Thymus (tissue), 14 donors: ENCODE measurements at places on chromosomes 2 and 18. TPM values are rescaled to one million over a fixed set of nuclear protein-coding genes. Genes with fewer than 3 reads are reported as not detected.

- H3K27ac ChIP-seq: no peak overlapping the region
- DNase-seq: no peak
- no peak overlapping the region for H3K4me3 ChIP-seq
Observed at GRCh38 chr2:26630669-26631360, 10.4 kb downstream of the CIB4 start.

- H3K36me3 ChIP-seq: no peaks in the 10 kb centered on the region
- peak overlapping the region; percentile 24 for H3K4me3 ChIP-seq
- peaks cover 14% of the 10 kb centered on the region for H3K4me1 ChIP-seq
- no peak for DNase-seq
- H3K27ac ChIP-seq: no peak overlapping the region
- H3K27me3 ChIP-seq: no peaks in the 10 kb centered on the region
Observed at GRCh38 chr2:159798376-159798725, 343 bp upstream of the CD302 start.

DNA sequence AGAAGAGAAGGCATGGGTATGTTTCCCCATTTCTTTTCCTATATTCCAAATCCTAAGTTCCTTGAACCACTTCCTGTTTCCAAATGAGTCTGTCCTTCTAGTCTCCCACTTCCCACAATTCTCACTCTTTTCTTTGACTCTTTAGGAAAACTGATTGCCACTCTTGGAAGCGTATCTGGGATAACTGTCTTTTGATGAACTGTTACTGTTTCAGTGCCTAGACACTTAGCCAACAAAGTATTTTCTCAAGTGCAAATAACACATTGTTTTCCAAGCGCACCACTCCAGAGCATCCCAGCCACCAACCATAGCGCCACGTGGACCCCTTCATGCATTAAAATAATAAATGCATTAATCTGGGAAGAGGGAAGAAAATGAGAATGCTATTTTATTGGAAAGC, 342.8 kb downstream of the MTX2 start:
- H3K27ac ChIP-seq: no peak overlapping the region
- H3K4me3 ChIP-seq: no peak overlapping the region
- no peak for DNase-seq
- H3K4me1 ChIP-seq: no peaks in the 10 kb centered on the region
- peaks cover 20% of the 10 kb centered on the region for H3K27me3 ChIP-seq

DNA sequence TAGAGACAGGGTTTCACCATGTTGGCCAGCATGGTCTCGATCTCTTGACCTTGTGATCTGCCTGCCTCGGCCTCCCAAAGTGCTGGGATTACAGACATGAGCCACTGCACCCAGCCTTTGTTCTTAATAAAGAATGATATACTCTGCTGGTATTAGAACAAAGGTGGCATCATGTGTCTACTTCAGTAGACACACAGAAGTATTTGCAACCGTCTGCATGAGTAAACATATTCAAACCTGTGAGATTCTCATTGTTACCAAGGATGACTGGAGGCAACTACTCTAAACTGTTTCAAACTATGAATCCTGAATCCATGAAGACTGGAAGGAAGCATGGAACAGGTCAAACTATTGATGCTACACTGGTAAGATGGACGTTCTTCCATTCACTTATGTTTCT, 32.1 kb downstream of the MBD2 start:
- H3K4me1 ChIP-seq: no peaks in the 10 kb centered on the region
- peaks cover 11% of the 10 kb centered on the region for H3K36me3 ChIP-seq
- no peaks in the 10 kb centered on the region for H3K27me3 ChIP-seq
- DNase-seq: no peak
- no peak overlapping the region for H3K27ac ChIP-seq
- no peak overlapping the region for H3K4me3 ChIP-seq

The CERKL gene
- total RNA-seq: 0.52 TPM
